Stimulated activated CD4-positive, alpha-beta T cell treated with anti-CD3 and anti-CD28 coated beads, Interleukin-4, amount 100 ng/mL, for 24 hours (primary cell): ENCODE measurements at places on chromosomes 2 and 18.

- no peak for DNase-seq
Measured at GRCh38 chr2:84526562-84526961, 10.3 kb downstream of the DNAH6 start.

GRCh38 chr18:63550068-63550467 is 7.9 kb downstream of the SERPINB12 start:
- no peak for DNase-seq

GRCh38 chr2:70684846-70685622 is 83.0 kb downstream of the ADD2 start:
- DNase-seq: no peak

GRCh38 chr2:74010087-74010541 is 25.4 kb downstream of the TET3 start:
- no peak for DNase-seq

DNA sequence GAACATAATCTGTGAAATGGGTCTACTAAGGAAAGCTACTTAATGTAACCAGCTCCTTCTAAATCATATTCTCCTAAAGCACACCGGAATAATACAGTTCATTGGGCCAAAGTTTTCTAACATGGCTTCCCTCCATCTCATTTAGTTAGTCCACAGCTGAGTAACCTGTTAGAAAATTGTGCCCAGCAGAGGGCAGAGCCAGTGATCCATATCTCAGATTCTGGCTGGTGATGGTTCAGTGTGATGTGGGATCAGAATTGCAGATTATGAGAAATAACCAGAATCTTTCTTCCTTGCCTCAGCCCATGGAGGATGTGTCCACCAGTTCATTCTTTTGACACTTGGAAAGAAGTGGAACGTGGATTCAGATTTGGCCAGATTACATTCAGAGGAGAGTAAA is 9.4 kb upstream of the CTLA4 start:
- peak; percentile 43 for DNase-seq

- no peak for DNase-seq
Measured at GRCh38 chr2:30282081-30282480, 50.7 kb downstream of the LBH start.

DNA sequence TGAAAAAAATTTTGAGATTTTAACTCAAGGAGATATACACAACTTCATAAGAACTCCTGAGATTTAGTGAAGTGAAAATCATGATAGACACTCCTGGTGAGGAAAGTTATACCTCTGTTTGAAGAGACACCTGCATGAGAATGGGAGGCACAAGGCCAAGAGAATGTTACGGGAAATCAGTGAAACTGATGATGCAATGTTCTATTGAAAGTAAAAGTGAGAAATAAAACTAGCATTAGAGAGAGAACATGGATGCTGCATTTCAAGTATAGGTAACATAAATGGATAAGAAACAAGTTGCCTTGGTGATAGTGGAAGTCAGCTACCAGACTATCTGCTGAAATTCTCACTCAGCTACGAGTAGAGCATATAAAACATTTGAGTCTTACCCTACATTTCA is 562.1 kb upstream of the FANCL start:
- no peak for DNase-seq

DNA sequence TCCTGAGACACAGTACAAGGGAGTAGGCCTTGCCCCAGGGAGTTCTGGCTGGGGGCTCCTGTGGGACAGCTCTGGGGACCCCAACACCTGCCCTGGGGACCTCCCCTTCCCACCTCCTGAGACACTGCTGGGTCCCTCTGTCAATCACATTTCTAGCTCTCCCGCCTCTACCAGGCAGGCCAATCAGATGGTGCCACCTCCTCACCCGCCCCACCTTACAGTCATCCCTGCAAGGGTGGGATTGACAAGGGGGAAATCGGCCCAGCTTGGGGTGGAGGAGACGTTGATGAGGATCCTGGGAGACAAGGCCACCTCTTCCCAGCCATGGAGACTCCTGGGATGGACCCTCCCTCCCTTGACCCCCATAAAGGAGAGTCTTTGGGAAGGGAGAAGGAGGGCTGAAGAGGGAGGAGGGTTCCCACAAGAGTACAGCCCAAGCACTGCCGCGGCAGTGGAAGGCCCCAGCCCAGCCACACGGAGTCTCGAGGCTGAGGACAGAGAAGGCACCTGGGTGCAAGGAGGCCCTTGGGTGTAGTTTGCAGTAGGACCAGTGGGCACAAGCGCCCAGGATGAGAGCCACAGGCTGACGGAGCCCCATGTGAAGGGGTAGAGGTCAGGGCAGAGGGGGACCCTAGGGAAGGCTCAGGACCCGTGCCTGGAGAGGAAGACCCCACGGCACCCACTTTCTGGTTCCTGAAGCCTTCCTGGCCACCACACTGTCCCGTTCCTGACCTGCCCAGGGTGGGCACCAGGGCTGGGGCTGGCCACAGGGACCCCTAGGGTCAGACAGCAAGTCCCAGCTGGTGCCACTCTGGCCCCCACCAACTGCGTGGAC is 109.9 kb upstream of the OTOS start:
- DNase-seq: peak; percentile 2

DNA sequence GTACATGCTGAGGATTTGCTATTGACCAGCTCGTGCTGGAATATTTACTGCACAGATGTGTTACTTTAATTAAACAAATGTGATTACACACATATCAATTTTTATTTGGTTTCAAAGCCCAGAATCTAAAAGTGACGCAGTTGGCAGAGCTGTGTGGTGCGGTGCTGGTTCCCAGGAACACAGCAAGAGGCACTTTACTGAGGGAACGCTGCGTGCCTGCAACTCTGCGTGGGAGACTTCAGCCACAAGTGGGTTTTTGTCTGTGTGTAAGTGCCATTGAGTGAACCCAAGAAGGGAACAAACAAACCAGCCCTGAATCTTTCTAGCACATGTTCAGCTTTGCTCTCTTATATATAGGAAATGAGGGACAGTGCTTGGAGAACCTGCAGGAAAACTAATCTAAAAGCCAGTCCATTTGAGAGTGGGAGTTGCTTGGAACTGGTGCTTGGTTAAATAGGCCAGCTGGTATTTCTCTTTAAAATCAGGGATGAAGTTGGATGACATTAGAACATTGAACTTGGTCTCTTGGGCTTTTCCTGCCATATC is 196.6 kb upstream of the CELF4 start:
- DNase-seq: no peak

DNA sequence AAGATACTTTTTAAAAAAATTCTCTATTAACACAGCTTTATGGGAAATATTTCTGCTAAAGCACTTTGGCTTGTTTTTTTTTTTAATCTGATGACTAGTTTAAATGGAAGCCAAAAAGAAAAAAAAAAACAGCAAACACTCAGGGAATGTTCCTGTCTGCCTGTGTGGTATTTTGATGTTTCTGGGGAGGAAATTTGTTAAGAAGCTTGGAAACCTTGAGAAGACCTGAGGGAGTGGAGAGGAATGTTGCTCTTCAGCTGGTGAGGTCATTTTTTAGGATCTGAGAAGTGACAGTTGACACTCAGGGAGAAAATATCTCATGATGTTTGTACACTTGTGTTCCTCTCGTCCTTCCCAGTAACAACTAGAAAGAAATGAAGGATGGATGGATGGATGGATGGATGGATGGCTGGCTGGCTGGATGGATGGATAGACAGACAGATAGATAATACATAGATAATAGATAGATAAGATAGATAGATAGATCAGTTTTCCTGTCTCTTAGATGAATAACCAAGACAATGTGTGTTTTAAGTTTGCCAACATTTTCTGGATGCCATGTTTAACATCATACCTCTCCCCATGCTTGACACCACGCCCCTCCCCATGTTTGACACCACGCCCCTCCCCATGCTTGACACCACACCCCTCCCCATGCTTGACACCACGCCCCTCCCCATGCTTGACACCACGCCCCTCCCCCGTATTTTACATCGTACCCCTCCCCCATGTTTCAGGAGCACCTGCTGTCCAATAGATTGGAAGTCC is 84.8 kb downstream of the CTIF start:
- DNase-seq: no peak

DNA sequence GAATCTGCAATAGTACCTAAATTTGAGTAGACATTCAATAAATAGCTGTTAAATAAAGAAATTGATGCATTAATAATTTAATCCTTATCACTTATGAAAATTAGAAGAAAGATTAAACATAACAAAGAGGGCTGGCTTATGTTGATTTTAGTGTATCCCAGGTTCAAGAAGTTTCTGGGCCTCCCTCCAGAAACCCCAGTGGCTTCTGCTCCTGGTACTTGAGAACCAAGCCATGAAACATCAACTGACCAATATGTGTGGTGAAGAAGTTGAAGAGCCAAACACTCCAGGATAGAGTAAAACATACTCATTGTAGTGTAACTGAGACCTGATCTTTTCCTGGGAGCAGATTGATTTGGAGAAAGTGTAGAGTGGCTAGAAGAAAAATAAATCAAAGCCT is 1465.7 kb upstream of the PIK3C3 start:
- DNase-seq: no peak

- no peak for DNase-seq
Measured at GRCh38 chr18:2997429-2997828, 15.5 kb downstream of the LPIN2 start.

DNA sequence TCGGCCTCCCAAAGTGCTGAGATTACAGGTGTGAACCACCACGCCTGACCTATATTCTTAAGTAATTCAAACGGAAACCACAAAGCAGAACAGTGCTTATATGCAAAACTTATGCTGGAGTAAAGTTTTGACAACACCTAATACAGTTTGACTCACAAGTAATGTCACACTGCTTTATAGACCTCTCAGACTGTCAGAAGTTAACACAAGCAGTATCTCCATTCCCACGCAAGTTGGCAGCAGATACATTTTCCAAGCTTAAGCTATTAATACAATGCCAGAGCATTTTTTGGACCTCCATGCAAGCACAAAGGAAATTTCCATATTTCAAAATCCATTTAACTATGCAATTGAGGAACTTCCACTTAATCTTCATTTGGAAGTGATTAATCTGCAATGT is 21.0 kb upstream of the SANBR start:
- no peak for DNase-seq

GRCh38 chr2:43458014-43458628 is 137.7 kb downstream of the THADA start:
- no peak for DNase-seq

GRCh38 chr2:21757805-21758430 is 634.1 kb downstream of the TDRD15 start:
- no peak for DNase-seq

- no peak for DNase-seq
Measured at GRCh38 chr2:218895759-218896500, 15.3 kb downstream of the WNT10A start.

DNA sequence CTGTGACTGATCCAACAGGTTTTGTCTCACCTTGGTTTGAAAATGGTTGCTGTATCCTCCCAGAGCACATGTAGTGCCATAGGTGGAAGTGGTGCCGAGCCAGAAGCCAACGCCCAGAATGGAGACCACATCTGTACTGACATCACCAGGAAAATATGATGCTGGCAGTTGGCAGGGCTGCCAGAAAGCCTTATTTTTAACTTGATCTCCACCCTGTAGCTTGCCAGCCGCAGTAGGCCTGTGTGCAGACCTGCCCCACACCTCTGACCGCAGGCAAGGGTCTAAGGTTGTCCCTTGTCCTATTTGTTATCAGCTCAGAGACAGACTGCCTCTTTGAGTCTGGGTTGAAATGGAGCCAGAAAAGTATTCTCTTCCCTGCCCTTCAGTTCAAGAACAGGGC is 123.5 kb upstream of the EML6 start:
- no peak for DNase-seq

GRCh38 chr2:160324917-160325316 is 124.8 kb upstream of the ITGB6 start:
- no peak for DNase-seq

GRCh38 chr18:32093102-32093511 is 1.4 kb downstream of the RNF138 start:
- DNase-seq: peak; percentile 33

DNA sequence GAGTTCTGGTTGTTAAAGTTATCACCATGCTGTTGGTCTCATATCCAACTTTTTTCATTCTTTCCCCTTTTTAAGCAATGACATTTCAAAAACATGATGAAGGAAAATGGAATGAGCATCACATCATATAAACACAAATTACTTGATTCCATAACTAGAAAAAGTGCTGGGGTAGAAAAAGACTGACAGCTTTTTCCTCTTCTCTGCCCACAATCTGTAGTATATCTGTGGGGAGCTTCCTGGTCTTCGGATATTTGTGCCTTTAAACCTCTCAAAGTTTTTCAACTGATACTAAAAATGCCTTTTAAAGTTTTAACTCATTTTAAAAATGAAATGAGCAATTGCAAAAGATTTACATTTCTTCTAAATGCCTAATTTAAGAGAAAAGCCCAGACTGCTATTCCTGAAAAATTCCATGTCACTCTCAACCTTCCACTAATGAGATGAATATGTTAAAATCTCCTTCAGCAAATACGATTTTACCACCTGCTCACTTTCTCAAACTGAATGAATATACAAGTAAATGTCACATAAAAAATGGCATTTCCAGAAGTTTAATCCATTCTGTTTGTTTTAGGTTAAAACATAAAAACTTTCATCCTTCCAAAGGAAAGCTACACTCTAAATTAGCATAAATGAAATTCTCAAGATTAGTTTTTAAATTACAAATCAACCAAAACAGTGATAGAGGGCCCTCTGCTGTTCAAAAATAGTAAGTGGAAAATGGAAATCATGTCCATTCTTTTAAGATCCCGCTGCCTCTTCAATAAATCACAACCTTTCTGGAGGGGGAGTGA is 2.1 kb downstream of the DNAH7 start:
- DNase-seq: no peak

GRCh38 chr2:227464361-227464760 is 7.6 kb upstream of the AGFG1 start:
- DNase-seq: no peak

DNA sequence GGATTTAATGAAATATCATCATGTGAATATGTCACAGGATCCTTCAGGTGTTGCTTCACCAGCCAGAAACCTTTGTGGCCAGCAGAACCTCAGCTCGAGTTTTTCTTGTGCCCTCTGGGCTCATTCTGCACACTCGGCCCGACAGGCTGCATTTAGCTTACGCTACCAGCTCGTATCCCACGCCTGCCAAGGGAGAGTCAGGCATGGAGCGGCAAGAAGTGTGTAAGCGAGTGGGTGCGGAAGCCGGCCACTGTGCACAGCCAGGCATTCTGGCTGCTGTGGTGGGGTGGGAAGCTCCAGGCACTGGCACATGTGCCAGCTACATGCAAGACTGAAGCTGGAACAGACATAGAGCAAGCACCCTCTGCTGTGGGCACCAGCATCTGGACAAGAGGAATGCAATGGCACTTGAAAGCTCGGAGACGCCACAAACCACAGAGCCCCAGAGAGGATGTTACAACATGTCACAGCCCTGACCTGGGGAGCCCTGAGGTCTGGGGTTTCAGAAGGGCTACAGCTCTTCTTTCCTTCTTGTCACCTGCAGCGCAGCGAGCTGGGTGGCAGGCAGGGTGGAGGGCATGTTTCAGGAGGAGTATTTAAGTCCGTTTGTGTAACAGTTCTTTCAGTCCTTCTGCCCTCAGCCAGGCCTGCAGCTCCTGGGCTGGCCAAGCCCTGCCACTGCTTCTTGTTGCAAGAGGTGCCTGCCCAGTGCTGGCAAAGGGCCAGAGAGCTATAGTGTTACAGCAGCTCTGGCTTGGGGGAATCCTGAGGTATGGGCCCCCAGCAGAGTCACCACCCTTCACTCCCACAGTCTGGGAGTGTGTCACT is 257.3 kb upstream of the HNMT start:
- DNase-seq: no peak
